EH (cell line): ENCODE measurements at places on chromosomes 12 and 14.

DNA sequence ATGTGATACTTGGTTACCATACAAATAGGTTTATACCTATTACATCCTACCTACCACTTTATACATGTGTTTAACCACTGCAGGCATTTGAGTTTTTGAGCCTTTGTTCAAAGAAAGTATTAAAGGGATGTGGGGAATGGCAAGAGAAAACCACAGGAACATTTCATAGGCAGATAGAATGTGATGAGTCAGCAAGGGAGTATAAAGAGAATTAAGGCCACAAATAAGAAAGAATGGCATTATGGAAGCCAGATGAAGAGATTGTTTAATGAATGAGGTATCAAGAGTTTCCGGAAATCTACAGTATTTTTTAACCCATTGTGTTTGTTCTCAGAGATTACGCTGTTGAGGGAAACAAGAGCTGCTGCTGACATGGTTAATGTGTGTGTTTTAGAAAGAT lies 66.9 kb downstream of the METTL25 start:
- DNase-seq: peak; percentile 60

DNA sequence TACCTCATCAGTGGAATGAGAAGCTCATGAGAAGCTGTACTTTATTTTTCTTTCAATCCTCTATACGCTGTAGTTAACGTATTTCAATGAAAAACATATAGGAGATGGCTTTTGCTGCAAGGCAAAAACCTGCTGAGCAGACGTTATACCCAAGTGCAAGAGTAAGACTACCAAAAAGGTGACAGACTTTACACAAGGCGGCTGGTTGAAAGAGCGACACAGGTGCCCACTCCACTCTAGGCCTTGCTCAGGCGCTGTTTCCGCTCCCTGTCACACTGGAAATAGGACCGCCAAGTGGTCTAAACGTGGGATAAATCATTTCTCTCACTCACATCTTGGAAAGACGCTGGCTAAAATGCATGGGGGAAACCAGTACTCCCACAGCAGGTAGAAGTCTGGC lies 54.5 kb downstream of the PPP2R5C start:
- no peak for DNase-seq

GRCh38 chr14:87045246-87045645 lies 947.7 kb downstream of the GALC start:
- no peak for DNase-seq

GRCh38 chr12:104276273-104277131 lies 27.0 kb upstream of the EID3 start:
- no peak for DNase-seq

GRCh38 chr12:56296295-56296694 lies 3.8 kb downstream of the CS start:
- no peak for DNase-seq

GRCh38 chr12:75882421-75882820 lies 149.2 kb downstream of the PHLDA1 start:
- DNase-seq: no peak

DNA sequence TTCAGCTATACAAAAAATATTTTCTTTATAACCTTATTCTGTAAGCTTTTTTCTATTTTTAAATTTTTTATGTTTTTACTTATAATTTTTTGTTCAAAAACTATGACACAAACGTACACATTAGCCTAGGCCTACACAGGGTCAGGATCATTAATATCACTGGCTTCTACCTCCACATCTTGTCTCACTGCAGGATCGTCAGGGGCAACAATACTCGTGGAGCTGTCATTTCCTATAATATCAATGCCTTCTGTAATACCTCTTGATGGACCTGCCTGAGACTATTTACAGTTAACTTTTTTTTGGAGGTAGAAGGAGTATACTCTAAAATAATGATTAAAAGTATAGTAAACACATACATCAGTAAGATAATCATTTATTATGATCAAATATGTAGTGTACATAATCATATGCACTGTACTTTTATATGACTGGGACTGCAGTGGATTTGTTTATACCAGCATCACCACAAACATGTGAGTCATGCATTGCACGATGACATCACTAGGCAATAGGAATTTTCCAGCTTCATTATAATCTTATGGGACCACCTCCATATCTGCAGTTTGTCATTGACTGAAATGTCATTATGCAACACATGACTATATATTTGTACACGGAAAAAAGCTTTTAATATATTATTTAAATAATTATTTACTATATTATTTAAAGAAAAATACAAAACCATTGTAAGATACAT lies 18.5 kb upstream of the PMCH start:
- peak; percentile 61 for DNase-seq

GRCh38 chr14:50740856-50741255 lies 72.8 kb upstream of the SAV1 start:
- peak; percentile 10 for DNase-seq

DNA sequence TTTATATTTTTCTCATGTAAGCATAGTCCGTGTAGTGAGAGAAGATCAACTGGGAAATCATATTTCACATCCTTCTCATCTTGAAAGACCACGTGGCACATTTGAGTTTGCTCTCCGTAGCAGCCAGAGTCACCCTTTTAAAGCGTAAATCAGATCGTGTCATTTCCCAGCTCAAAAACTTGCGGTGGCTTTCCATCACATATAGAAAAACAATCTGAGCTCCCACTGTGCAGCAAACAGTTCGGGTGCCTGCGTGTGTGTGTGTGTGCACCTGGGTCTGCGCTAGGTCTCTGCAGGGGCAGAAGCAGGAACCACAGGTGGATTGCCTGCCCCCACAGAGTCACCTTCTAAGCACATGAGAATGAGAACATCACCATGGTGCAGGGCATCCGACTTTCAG lies 338.2 kb downstream of the TRHDE start:
- DNase-seq: no peak

GRCh38 chr14:95246870-95247269 lies 72.8 kb downstream of the CLMN start:
- DNase-seq: no peak

DNA sequence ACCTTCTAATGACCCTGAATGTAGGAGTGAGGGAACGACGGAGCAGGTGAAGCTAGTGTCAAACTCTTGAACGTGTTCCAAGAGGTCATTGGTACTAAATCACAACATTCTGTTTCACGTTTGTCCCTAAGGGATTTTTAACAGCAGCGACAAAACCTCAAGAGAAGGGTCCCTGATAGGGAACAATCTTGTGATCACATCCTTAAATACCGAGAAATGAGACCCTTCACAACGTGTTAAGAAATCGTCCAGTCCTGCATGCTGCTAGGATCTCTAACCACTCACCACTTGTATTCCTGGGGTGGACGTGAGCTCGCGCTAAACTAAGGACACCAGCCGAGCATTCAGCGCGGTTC lies 134.1 kb upstream of the KRAS start:
- no peak for DNase-seq

- DNase-seq: no peak
These were observed 3.1 kb downstream of the FAM222A start for GRCh38 chr12:109716512-109717389.

DNA sequence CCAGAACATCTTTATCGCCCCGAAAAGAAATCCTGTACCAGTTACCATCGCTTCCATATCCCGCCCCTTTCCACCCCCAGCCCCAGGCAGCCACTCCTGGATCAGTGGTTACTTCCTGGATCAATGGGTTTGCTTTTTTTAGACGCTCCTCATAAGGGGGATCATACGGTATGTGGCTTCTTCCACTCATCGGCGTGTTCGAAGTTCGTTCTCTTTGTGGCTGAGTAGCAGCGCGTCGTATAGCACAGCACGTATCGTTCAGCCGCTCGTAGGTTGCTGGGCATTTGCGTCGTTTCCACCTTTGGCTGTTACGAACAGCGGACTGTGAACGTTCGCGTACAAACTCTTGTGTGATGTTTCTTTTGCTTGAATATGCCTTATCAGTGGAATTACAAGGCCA lies 1.8 kb downstream of the NOC4L start:
- DNase-seq: no peak

- DNase-seq: no peak
These were observed 12.1 kb downstream of the ACADS start for GRCh38 chr12:120737557-120738251.

DNA sequence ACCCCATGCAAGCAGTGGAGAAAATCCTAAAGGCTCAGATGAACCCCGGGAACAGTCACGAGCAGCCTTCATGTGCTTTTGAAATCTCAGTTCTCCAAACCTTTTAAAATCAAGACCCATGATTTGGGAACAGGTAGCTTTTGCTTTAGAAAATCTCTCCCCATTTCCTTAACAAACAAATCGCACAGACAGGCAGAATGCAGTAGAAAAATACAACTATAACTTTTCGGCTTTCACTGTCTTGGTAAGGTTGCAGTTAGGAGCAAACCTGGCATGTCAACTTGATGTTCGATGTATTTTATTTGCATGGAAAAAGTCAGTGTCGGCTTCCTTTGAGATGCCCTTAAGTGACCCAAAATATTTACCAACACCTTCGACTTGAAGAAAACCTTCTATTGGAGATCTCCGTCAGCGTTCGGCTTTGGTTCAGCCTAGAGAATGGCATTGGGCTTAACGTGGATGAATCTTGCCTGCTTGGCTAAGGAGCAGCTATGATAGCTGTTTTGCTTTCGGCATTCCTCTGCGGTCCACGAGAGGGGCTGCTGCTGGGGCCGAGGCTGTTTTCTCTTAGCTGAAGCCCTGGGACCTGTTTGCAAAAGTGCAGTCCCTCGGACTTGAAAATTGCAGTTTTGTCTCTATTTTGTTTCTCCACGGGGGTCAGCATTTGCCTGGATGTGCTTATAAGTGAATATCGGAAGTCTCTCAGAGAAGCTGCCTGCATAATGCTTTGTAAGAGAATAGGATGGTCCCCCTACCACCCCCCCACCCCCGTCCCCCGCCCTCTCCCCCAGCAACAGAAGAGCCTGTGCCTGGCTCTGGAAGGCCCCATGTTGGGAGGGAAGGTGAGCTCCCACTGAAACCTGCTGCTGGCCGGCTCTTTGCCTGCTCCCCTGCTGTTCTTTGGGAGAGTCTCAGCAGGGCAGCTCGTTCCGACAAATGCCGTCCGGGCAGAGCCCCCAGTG lies 122.8 kb downstream of the AACS start:
- peak; percentile 4 for DNase-seq

DNA sequence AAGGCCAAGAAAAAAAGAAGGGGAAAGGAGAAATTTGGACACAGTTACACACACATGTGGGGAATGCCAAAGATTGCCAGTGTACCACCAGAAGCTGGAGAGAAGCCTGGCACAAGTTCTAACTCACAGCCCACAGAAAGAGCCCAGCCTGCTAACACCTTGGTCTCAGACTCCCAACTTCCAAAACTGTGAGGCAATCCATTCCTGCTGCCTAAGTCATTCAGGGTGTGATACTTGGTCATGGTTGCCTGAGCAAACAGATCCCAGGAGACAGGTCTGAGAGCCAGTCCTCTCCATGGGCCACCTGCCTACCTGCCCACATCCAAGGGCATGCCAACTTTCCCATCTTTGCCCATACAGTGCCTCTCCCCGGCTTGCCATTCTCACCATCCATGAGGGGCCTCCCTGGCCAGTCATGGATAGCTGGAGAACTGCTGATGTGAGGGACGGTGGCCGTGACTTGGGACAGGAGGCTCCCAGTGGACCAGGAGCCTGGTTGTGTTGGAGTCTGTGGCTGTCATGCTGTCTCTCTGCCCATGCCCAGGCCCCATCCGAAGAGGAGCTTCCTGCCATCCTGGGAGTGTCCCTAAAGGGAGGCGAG lies 198.0 kb upstream of the RTL1 start:
- DNase-seq: no peak

GRCh38 chr12:25939606-25940005 lies 18.9 kb upstream of the RASSF8 start:
- no peak for DNase-seq

DNA sequence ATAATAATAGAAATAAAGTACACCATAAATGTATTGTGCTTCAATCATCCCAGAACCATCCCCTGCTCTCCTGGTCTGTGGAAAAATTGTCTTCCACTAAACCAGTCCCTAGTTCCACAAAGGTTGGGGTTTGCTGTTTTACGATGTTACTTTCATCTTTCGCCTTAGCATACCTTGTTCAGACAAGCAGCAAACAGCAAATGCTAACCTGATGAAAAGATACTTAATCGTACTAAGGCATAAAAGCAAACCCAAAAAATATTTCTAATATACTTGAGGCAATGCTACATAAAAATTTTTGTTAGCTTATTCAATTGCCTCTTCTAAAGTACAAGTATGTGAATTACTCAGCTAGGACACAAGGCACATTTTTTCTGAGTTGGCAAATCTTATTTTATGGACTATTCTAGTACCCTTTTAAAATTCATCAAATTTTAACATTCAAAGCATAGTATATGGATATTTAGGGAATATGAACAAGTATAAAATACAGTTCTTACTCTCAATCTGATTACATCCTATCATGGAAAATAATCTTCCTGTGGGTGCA lies 97.1 kb upstream of the PLEKHG7 start:
- peak; percentile 47 for DNase-seq

DNA sequence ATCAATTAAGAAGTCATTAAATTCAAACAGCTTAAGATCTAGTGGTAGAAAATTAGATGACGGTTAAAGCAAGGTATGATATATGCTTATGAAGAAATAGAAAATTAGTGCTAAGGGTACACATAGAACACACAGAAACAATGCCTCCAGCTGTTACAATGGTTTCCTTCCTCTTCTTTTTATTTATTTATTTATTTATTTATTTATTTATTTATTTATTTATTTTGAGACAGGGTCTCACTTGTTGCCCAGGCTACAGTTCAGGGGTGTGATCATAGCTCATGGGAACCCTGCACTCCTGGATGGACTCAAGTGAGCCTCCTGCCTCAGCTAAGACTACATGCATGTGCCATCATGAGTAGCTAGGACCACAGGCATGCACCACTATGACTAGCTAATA lies 34.9 kb upstream of the PTPRR start:
- DNase-seq: no peak

GRCh38 chr14:85437148-85437547 lies 92.8 kb upstream of the FLRT2 start:
- DNase-seq: peak; percentile 34

GRCh38 chr12:20711846-20712245 lies 16.7 kb downstream of the SLCO1C1 start:
- no peak for DNase-seq

GRCh38 chr14:74583689-74584434 lies 28.2 kb downstream of the LTBP2 start:
- peak; percentile 87 for DNase-seq

GRCh38 chr14:38197001-38197783 lies 10.5 kb upstream of the SSTR1 start:
- DNase-seq: no peak

GRCh38 chr14:37903343-37904191 lies 304.1 kb upstream of the SSTR1 start:
- peak; percentile 67 for DNase-seq

- DNase-seq: no peak
These were observed 36.7 kb downstream of the EXOC5 start for GRCh38 chr14:57232006-57232405.

DNA sequence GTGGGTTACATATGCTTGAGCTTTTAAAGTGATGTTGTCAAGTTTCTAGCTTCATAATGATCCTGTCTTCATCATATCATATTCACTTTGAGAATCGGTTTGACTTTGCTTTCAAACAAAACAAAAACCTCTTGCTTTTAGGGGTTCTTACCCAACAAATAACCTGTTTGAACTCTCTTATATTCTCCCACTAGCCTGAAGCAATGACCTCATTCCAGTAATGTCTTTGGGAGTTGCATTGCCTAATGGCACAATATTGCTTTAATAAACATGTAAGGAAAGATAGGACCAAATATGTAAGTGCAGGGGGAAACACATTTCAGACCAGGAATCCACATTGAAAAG lies 27.7 kb downstream of the WBP11 start:
- DNase-seq: no peak
